Fibroblast of skin of left quadriceps (primary cell): ENCODE measurements at places on chromosomes 1 and 21.

GRCh38 chr1:245475961-245476516 is 321.3 kb downstream of the KIF26B start:
- DNase-seq, result peak; percentile 29

GRCh38 chr1:31869449-31869848 is 53.6 kb upstream of the SPOCD1 start:
- DNase-seq, result no peak

DNA sequence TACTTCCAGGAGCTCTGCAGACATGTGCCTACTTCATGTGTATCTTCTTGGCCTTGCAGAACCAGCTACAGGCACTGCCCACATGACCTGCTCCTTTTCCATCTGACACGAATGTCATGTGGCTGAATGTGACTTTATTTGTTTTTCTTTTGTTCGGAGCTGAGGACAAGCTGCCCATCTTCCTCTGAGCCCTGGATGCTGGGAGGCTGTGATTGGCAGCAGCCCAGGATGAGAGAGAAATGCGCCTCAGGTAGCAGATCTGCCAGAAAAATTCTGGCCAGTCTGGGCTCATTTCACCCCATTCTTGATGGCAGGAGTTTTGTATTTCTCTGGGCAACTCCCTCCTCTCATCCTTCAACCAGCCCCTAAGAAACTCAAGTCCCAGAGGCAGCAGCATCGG is 372.0 kb downstream of the RPS6KC1 start:
- DNase-seq, result no peak

- DNase-seq, result no peak
These were observed 6.3 kb downstream of the HAPLN2 start for GRCh38 chr1:156625436-156626078.

GRCh38 chr1:228465141-228465540 is 22.0 kb upstream of the RNF187 start:
- DNase-seq, result no peak

DNA sequence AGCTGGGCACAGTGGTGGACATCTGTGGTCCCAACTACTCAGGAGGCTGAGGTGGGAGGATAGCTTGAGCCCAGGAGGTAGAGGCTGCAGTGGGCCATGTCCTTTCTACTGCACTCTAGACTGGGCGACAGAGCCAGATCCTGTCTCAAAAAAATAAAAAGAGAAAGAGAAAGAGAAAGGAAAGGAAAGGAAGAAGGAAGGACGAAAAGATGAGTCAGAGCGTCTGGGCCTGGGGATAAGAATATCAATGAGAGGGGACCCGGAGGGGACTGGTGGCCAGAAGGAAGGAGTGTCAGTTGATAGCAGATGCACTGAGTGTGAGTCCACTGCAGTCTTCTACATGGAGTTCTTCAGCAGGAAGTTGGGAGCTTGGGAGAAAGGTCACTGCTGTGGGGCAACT is 75.6 kb downstream of the SYT6 start:
- DNase-seq, result no peak

- DNase-seq, result no peak
These were observed 272.1 kb upstream of the C1orf87 start for GRCh38 chr1:60345621-60346020.

DNA sequence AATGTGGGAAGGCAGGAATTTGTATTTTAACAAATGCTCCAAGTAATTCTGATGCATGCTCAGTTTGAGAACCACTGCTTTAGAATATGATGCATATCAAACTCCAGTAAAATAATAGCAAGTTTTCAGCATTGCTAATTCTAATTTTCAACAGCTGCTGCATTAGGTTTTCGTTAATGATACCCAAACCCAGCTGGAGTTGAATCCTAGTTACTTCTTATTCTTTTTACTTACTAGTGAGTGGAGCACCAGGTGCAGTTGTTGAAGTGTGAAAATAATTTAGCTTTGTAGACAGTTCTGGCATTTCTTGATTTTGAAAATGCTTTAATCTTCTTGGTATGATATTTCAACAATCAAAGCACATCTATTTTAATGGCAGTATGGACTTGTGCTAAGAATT is 138.5 kb downstream of the HS2ST1 start:
- no peak for DNase-seq

- no peak for DNase-seq
These were observed 467.2 kb downstream of the TTLL7 start for GRCh38 chr1:83531521-83532309.

DNA sequence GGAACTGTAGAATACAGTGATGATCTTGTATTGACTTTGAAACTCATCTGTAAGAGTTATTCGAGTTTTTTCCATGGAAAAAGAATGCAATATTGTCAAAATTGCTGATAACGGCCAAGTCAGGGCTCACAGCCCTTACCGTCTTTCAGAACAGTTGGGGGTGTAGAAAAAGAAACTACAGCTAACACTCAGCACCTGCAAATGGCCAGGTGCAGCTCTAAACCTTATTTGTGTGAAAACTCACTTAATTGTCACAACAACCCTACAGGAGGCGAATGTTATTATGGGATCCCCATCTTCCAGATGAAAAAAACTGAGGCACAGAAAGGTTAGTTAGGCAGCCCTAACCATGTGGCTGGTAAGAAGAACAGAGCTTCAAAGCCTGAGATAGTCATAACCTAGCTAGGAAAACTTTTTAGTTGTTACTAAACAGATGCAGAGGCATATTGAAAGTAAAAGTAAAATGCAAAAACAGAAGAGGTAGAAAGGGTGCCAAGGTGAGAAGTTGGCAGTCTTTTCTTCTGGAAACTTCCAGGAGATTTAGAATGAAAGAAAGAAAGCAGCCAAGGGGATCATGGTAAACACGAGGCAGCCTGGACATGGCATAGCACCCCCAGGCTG is 76.4 kb downstream of the DSCAM start:
- DNase-seq, result no peak

- no peak for DNase-seq
These were observed 5.2 kb upstream of the LRRC53 start for GRCh38 chr1:74517599-74518051.

DNA sequence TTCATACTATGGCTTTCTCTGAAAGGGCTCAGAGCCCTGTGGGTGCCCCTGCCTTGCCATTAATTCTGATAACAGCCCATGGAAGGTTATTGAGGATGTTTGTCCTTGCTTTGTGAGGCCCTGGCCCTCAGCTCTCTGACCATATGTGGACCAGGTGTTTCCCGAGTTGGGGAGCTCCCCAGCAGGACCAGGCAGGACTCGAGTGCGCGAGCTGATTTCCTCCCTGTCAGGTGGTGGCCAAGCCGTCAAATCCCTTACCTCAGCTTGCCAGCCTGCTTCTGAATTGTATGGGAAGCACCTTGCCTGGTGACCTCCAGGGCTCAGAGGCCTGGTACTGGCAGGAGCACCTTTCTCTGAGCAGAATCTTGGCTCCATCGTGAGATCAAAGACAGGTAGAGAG is 17.9 kb upstream of the SDE2 start:
- DNase-seq, result no peak

DNA sequence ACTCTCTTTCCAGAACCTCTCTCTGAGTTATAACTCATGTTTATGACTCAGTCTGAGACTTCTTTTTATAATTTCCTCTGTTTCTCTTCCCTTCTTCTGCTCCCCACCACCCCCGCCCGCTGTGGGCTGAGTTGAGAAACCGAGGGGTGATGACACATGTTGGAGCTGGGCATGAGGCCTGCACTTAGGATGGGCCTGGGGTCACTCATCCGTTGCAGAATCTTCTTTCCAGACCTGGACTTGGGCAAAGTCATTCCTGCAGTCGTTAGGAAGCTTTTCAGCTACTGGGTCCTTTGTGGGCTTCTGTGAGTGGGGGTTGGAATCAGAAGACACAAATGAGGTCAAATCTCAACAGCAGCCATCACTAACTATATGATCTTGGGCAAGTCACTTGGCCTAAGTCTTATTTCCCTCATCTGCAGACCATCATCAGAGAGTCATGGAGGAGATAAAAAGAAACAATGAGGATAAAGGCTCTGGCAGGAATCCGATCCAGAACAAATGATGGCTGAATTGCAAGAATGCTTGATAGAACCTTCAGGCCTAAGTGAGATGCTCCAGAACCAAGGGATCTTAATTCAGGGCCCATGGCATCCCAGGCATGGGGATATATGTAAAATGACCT is 53.4 kb downstream of the RPS6KA1 start:
- no peak for DNase-seq

- DNase-seq, result no peak
These were observed 85.5 kb upstream of the PALMD start for GRCh38 chr1:99560207-99561040.

DNA sequence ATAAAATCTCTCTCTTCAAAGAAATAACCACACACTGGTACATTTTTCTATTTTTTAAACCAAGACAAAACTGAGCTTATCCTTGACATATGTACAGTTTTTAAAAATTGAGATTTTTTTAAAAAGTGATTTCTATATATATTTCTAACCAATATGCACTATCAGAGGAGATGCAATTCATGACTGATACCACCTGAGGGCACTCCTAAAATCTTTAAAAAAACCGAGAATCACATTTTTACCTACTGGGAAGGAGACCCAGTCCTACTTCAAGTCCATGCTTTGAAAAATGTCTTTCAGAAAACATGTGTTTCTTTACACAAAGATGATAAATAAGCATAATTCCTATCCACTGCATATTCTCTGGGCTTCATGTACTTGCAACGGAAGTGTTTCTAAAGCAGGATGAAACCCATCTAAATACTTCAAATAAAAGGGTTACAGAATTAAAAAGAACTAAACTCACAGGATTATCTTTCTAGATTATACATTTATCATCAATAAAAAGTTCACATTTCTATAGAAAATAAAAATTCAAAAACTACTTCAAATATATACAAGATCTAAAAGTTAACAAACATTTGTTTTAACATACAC is 98.6 kb downstream of the ENAH start:
- no peak for DNase-seq

GRCh38 chr1:206469933-206470691 is at the start of gene IKBKE:
Gene IKBKE (plus strand): TSS chr1:206470476. CDS start chr1:206473228, 2,752 bp downstream.
- DNase-seq, result peak; percentile 41

DNA sequence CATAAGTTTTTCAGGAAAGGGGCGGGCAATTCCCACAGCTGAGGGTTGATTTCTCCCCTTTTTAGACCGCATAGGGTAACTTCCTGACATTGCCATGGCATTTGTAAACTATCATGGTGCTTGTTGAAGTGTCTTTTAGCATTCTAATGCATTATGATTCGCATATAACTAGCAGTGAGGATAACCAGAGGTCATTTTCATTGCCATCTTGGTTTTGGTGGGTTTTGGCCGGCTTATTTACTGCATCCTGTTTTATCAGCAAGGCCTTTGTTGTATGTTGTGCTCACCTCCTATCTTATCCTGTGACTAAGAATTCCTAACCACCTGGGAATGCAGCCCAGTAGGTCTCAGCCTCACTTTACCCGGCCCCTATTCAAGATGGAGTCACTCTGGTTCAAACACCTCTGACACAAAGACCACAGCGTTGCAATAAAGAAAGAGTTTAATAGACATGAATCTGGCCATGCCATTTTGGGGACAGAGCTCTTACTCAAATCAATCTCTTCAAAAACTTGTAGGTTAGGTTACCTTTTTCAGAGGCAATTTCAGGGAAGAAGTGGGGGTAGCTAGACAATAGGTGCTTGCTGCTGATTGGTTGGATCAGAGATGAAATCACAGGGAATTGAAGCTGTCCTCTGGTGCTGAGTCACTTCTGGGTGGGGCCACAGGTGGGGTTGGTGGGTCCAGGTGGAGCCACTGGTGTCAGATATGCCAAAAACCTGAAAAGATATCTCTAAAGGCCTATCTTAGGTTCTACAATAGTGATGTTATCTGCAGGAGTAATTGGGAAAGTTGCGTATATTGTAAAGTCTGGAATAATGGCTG is 23.3 kb downstream of the TBX19 start:
- DNase-seq, result no peak

DNA sequence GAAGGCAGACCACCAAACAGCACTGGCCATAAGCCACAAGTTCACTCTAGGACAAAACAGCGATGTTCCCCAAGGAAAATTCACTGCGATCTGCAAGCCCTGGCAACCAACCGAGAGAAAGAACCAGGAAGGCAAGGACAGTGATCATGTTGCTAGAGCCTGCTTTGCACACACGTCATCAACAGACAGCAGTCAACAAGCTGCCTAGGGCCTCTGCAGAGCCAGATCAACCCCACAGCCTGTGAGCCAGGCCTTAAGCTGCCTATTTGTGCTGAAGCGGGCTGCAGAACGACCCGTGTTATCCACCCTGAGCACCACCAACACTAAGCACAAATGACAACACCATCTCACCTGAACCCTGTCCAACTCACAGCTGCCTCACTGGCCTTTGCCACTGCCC is 6.2 kb upstream of the YRDC start:
- no peak for DNase-seq

- DNase-seq, result no peak
These were observed 686 bp downstream of the KMO start for GRCh38 chr1:241532864-241533263.

DNA sequence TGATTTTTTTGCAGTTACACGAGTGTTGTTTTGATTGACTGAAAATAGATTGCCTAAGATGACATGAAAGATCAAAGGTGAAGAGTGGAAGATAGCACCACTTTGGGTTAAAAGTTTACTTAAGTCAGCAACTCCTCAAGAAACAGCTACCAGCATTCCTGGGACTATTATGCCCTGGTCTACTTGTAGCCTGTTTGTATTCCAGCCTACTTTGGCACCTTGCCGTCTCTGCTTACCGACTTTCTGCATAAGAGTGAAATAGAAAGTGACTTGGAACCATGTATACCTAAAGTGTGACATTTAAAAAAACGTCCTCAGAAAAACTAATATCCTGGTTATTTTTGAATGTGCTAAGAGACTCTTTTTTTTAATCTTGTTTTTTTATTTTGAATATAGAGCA is 631.5 kb upstream of the PTBP2 start:
- DNase-seq, result no peak

DNA sequence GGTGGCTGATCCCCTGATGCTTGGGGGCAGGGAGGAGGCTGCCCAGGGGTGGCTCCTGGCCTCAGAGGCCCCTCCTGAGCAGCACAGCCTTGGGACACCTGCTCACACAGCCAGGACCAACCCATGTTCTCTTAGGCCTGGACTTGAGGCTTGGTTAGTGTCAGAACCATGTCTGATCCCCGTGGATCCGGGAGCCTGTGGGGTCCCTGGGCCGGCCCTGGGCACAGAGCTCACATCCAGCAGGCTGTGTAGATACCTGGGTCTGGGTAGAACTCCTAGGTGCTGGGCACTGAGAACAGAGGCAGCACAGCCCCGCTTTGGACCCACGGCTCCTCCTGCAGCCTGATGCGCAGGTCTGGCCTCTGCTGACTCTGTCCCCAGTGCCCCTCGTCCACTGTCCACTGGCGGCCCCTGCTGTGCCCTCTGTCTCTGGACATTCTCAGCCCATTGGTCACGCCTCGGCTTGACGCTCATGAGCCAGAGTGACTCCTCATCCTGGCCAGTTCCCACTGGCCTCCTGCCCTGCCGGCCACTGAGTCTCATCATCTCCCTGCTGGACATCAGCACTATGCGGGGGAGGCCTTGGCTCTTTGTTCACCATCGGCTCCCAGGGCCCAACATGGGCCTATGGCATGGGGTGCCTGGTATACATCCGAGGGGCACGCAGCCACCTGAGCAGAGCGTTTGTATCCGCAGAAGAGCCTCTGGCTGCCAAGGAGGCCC is 70.2 kb downstream of the TRIM11 start:
- no peak for DNase-seq
